Osteoblast (primary cell): ENCODE measurements at places on chromosomes 1 and 21.

DNA sequence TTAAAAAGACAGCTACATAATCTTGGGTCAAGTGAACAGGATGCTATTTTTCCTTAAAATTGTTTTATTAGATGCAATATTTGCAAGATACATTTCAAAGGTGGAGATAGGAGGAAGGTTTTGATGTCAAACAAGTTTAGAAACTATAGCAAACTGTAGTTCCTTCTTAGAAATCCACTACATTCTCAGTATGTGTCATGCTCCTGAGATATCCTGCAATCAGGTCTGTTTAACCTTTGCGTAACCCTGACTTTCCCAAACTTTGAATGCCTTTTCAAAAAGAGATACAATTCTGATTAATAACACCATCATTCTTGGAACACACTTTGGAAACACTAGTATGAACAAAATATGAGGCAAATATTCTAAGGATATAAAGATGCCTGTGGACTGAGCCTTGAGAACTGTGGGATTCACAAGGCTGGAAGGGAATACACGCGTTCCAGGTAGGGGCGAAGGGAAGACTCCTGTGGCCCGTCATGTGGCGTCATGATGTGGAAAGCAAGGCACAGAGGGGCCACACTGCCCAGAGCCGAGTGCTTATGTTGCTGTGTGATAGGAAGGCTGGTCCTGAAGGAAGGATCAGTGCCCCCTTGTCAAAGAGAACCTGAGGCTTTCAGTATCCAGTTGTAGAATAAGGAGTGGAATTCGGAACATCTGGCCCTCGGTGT is 19.6 kb upstream of the TARBP1 start:
- no peak for DNase-seq

DNA sequence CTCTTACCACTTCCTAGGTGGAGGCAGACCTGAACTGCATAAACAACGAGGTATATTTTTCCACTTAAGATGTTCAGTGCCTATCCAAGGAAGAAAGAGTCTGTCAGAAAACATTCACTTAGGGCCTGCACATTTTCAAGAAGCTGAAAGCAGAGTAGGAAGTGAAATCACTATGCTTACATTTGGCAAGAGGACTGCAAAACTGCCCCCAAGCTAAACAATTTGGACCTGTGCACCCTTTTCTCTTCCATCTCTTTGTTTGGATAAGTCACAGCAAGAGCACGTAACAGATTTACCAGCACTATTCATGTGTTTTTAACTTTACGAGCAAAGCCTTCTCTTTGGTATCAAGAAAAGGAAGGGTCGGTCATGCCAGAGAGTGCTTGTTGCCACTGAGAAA is 13.2 kb upstream of the BEND5 start:
- DNase-seq = no peak

- no peak for DNase-seq
Measured at GRCh38 chr21:41832596-41833496, 46.3 kb downstream of the PRDM15 start.

- DNase-seq = peak; percentile 95
Measured at GRCh38 chr1:203038891-203039608, 12.8 kb downstream of the PPFIA4 start.

DNA sequence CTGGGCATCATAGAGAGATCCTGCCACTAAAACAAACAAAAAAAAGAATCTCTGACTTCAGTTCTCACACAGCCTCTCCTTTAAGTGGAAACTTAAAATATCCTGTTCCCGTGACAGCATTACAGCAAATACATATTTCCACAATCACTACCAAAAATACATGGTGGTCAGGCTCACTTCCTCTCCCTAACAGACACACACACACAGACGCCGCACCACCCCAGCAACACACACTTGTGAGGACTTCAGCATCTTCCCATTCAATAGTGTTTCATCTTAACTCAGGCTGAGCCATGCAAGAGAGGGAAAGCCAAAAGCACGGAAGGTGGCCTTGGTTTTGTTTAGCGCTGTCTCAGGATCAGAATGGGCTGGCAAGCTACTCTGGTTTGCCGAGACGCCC is 21.9 kb downstream of the KIAA1614 start:
- no peak for DNase-seq
